Activated T-cell treated with anti-CD3 and anti-CD28 coated beads, Interleukin-2, amount 50 U/mL, for 72 hours (primary cell): ENCODE measurements at places on chromosomes 6 and 20. TPM values are rescaled to one million over a fixed set of nuclear protein-coding genes. Genes with fewer than 3 reads are reported as not detected.
A peak's percentile ranks its signal among the peaks of the same experiment; 100 is the strongest.

Gene MYO6
- 6.6 TPM for total RNA-seq

- DNase-seq = no peak
These were observed 369.2 kb upstream of the CDH4 start for GRCh38 chr20:60882836-60883235.

Gene EMILIN3
- not detected for total RNA-seq

- DNase-seq = no peak
These were observed 24.4 kb downstream of the PTPN1 start for GRCh38 chr20:50534567-50534966.

DNA sequence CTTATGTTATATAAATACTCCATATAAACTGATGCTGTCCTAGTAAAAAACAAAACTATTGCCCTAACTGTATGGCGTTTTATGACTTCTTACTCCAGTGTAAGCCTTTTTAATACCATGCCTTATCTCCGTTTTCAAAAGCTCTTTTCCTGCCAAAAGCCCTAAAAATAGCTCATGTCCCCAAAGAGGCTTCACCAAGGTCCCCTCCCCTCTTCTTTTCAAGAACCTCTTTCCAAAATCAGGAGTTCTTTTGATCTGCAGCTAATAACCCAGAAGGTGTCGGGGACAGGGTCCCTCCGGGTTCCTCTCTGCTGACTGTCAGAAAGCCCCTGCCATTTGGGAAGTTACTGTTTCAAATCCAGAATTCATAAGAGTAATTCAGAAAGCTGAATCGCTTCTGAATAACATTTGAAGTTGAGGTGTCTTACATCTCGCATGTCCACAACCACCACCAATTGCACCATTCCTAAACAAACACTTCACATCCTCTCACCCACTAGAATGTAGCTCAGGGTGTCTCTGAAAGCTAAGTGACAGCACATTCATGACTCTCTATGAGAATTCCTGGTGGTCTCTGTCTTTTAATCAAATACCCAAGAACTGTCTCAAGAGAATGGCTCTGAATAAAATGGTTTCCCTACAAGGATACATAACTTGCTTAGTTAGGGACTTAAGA, 13.3 kb downstream of the TASP1 start:
- no peak for DNase-seq

Gene KHDC1L
- not detected for total RNA-seq

- no peak for DNase-seq
These were observed 54.1 kb upstream of the SASH1 start for GRCh38 chr6:148288541-148288940.

DNA sequence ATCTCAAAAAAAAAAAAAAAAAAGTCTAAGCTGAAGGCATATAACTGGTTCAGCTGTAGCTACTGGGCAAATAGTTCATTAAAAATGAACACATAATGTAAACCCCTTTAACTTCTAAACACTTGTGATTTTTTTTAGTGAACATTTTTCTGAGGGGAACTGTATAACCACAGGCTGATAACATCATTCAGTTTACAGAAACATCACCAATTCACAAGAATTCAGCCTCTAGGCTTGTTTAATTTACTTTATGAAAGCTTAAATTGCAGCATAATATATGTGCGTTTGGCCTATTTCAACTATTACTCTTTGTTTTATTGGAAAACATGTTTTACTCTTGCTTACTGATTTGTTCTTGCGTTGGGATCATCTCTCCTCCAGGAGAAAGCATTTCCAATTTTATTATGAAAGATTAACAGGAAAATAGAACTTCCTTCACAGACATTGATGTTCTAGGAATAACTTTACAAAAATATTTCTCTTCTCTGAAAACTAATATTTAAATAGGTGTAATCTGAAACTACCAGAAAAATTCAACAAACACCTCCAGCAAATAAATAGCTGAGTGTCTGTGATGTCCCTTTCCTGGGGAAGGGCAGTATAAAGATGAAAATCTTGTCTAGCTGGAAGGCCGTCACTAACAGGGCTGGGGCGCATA, 284.5 kb downstream of the UST start:
- DNase-seq = no peak

GRCh38 chr6:89066940-89067646, 13.5 kb upstream of the PNRC1 start:
- DNase-seq = no peak

DNA sequence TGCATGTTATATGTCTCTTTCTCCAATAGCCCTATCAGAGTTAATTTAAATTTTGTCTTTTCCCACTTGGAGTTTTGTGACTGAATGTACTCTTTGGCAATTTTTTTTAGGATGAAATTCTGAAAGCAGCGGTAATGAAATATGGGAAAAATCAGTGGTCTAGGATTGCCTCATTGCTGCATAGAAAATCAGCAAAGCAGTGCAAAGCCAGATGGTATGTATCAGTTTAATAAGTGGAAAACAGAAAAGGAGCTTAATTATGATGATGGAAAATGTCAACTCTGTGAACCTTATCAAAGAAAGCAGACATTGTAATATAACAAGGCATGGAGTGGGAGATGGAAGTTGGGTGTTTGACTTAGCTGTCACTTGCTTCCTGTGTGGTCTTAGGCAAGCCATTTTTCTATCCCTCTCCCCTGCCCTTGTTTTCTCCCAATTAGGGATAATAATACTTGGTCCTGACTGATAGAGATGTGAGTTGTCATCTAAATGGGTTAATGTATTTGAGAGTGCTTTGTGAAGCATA, 2.7 kb downstream of the CDC5L start:
- no peak for DNase-seq

Gene HLA-DRB5
- total RNA-seq = 1.7 TPM

- DNase-seq = no peak
These were observed 137.1 kb downstream of the ELOVL4 start for GRCh38 chr6:79810185-79810705.

DNA sequence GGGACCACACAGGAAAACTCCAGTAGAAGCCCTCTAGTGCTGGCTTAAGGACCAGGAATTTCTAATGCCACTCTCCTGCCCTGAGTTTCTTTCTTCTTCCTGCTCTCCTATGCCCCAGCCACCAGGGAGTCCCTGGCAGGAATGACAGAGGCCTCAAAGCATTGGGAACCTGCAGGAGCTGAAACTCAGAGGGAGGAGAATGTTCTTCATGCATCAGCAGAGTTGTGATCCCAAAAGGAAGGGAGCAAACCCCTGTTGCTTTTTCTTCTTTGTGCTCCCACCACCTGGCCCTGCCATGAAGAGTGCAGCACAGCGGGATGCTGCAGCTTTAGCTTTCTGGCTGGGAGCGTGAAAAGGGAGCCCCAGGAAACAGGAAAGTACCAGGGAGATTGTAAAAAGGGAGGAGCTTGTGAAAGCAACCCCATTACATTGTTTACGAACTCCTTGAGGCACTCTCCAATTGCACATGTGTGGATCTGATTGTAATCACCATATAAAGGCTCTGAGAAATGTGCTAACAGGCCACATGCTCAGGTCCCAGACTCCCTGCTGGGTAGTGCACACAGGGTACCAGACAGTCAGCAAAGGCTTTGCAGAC, 34.7 kb upstream of the FKBP1A start:
- DNase-seq = no peak

GRCh38 chr6:63245909-63246308, 34.6 kb downstream of the FKBP1C start:
- DNase-seq = no peak

DNA sequence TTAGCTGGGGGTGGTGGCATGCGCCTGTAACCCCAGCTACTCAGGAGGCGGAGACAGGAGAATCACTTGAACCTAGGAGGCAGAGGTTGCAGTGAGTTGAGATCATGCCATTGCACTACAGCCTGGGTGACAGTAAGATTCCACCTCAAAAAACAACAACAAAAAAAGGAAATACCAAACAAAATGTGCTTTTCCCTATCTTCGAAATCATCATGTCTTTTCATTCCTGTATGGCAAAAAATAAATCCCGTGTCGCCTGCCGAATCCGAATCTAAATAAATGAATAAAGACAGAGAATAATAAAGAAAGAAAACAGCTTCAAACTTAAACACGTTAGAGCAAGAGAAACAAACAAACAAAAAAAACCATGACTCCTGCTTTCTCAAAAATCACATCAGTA, 11.8 kb downstream of the B4GALT5 start:
- no peak for DNase-seq

DNA sequence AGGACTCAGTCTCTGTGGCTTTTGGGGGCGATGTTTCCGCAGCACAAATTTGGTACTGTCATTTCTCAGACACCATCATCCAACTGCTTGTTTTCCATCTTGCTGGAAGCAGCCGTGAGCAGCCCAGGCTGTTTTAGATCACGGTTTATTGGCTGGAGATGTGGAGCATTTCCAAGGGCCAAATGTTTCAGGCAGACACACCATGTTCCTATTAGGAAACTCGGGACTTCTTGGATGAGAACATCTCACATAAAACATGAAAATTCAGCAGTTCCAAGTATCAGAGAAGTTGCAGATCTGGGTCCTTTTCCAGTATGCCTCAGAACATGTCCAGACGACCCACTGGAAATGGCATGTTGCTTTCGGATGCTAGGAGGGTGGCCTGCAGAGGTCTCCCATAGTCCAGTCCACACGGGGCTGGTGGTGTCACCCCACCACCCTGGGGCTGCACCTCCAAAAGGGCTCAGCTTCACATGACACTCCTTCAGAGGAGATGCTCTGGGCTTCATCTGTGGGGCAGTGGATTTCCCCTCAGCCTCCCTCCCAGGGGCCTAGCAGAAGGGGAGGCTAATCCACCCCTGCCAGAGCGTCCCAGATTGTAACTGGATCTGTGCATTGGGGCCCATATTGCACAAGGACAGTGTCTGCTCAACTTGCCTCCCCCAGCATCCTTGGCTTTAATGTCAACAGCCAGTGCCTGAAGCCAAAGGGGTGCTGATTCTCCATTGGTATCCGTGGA, 176.3 kb downstream of the SCP2D1 start:
- DNase-seq = no peak

Gene LGSN
- total RNA-seq = not detected

DNA sequence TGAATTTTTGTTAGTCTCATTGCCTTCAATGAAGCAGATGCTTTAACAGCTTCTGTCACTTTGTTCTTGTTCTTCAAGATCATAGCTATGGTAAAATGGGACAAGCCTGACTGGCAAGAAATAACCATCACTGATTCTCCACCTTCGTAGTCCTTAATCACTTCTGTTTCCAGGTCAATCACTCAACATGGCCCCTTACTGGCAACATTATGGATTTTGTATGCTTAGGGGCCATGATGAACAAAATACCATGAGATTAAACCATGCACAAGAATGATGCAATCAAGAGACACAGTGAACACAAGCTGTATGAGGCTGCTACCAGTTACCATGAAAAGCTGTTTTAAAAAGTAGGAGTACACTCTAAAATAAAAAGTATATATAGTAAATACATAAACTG, 32.8 kb downstream of the ADNP start:
- DNase-seq = no peak

DNA sequence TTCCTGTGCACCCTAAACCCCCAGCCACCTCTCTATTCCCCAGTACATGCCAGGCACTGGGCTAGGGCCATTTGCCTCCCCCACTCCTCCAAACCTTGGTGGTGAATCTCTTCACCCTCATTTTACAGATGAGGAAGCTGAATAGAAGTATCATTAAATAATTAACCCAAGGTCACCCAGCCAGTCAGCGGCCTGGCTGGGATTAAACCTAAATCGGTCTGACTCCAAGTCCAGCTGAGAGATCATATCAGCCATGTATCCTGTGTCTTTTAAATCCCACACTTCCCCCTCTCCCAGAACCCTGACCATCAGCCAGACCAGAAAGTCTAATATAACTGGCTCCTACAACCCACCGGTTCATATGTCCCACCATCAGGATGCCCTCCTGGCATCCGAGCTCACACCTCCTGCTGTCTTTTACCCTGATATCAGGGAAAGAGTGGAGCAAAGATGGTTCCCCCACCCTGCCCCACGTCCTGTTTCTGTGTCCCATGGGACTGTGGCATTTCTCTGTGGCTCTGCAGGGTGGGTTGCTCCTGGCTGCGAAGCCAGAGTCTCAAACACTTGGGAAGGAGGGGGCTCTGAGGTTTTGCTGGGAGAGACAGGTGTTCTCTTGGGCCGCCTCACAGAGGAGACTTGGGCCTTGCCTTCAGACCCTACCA, 145.3 kb downstream of the VEGFA start:
- no peak for DNase-seq

DNA sequence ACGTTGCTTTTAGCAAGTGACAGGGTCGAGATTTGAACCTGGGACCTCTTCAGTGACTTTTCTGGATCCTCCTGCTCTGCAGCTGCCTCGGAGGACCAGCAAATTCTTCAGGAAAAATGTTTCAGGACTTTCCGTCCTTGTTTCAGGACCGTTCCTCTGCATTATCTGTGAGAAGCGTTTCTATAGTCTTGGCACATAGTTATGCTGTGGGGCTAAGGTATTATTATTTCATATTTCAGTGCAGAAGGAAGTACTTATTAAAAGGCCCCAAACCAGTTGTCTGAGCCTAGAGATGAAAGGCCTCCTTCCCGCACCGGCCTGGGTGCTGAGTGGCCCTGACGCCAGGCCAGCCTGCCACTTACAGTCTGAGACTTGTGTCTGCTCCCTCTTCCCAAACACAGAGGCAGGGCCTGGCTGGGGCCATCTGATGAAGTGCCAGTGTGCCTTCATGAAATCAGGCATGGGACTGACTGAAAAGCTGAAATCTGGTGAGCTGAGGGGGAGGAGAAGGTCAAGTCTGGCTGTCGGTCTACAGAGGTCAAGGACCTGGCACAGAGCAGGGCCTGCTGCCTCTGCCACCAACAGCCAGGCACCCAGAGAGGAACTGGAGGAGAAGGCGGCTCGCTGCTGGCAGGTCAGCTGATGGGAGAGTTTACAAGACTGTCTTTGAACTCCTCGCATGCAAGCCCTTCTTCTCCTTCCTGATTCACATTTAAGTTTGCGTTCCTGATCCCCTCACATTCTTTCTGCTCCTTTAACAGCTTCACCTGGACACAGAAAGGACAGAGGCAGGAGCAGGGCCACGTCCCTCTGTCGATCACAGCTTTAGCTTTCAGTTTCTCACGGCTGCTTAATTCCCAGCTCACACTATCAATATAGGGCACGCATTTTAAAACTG, 8.9 kb upstream of the QKI start:
- DNase-seq = peak; percentile 30

- no peak for DNase-seq
These were observed 60.7 kb downstream of the BMP7 start for GRCh38 chr20:57205606-57206219.

GRCh38 chr6:14092316-14092715, 25.3 kb upstream of the CD83 start:
- no peak for DNase-seq

DNA sequence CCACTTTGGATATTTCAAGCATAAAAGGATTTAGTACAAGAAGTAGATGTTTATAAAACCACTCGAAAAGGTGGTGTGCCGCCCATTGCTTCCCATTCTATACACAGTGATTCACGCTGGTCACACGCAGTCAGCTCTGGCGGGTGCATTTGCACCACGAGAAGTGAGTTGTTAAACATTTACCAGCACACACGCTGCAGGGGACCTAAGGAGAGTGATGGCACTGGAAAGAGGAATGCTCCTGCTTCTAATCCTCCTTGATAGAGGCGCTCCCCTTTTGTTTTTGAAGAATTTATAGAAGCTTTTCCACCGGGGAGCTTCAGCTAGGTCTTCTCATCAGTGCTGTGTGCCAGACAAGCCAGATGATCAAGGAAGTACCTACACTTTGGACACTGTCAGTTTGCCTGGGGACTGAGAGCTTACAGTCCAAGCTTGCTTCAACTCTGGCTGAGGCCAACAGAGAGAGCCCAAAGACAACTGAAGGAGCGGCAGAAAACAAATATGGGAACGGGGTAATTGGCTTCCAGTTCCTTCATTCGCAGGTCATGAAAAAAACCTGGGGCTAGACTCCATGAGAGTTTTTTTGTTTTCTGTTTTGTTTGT, 31.2 kb downstream of the MUC22 start:
- DNase-seq = no peak
